Breast epithelium (tissue), 4 donors: ENCODE measurements at places on chromosomes 7 and 10. TPM values are rescaled to one million over a fixed set of nuclear protein-coding genes. Genes with fewer than 3 reads are reported as not detected.

- DNase-seq: no peak
- no peak overlapping the region for H3K4me3 ChIP-seq
- no peaks in the 10 kb centered on the region for H3K4me1 ChIP-seq
- H3K27ac ChIP-seq: no peak overlapping the region
- no peaks in the 10 kb centered on the region for H3K36me3 ChIP-seq
Observed at GRCh38 chr10:72204296-72204695, 11.5 kb upstream of the ANAPC16 start.

Gene MRLN
- total RNA-seq: not detected

GRCh38 chr10:73989594-73990150, 8.2 kb upstream of the VCL start:
- no peak for DNase-seq
- no peaks in the 10 kb centered on the region for H3K36me3 ChIP-seq
- H3K4me1 ChIP-seq: no peaks in the 10 kb centered on the region
- H3K27ac ChIP-seq: no peak overlapping the region
- H3K4me3 ChIP-seq: no peak overlapping the region

DNA sequence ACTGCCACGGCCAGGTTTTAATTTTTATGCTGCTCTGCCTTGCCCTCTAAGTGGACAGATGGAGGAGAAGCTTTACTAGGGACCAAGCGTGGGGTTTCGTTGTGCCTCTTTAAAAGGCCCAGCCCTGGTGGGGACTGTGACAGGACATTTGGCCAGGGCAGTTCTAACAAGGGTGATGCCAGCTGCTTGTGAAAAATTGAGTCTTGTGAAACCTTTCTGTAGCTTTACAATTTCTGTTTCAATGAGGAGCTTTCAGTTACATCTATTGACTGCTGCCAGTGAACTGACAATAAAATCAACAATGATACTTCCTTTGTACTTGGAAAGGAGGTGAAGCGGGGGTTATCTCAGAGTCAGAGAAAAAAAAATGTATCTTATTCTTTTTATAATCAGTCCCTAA, 233.1 kb upstream of the CSTF2T start:
- no peak for DNase-seq
- no peak overlapping the region for H3K27ac ChIP-seq
- no peaks in the 10 kb centered on the region for H3K27me3 ChIP-seq

Gene POU6F2
- total RNA-seq: not detected

Gene TIMM23B
- total RNA-seq: 29.7 TPM

Gene MLXIPL
- 10.4 TPM for total RNA-seq

DNA sequence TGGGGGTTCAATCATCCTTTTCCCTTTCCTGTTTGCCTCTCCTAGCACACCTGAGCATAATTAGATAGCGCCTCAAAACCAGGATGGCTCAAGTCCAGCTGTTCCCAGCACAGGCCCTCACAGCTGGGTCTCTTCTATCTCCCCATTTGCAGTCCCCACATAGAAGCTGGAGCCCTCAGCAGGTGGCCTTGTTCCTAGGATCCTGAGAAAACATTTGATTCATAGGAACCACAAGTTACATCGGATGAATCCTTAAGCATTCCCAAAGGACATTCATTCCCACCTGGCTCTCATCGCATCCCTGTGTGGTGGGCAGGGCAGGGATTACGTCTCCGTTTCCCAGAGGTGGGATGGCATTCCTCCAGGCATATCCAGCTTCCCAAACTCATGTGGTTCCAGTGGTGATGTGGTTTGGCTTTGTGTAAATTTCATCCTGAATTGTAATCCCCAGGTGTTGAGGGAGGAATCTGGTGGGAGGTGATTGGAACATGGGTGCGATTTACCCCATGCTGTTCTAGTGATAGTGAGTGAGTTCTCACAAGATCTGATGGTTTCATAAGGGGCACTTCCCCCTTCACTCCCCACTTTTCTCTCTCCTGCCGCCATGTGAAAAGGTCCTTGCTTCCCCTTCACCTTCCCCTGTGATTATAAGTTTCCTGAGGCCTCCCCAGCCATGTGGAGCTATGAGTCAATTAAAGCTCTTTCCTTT, 49.8 kb upstream of the LEP start:
- H3K4me3 ChIP-seq: no peak overlapping the region
- DNase-seq: no peak
- no peaks in the 10 kb centered on the region for H3K4me1 ChIP-seq
- no peaks in the 10 kb centered on the region for H3K27me3 ChIP-seq

Gene HBP1
- 269 TPM for total RNA-seq
